CD14-positive monocyte (primary cell): ENCODE measurements at places on chromosomes 4 and X. TPM values are rescaled to one million over a fixed set of nuclear protein-coding genes. Genes with fewer than 3 reads are reported as not detected.

DNA sequence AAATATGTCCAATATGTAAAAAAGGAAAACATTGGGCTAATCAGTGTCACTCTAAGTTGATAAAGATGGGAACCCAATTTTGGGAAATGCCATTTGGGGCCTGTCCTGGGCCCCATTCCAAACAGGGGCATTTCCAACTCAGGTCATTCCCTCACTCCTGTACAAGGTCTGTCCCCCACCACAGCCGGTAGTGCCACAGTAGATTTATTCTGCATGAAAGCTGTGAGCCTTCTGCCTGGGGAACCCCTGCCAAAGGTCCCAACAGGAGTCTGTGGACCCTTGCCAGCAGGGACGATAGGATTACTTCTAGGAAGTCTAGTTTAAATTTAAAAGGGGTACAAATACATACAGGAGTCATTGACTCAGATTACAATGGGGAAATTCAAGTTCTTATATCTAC, 317.6 kb upstream of the GNPDA2 start:
- no peak for DNase-seq

DNA sequence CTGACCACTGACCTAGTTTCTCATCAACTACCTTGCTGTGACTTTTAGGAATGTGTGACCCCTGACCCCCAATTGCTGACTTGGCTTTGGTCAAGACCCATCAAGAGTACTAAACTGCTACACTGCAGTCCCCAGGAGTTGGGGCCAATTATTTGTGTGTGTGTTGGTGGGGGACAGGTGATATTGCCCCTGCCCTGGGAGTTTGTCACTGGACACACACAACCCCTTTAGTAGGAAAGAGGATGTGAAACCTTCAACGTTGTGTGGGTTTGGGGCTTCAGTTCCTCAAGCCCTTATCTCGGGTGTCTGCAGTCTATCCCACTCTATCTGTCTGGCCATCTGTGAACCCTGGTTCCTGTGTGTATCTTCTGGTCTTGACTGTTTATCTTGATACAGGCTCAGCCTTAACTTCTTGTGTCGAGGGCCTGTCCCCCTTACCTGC, 6.5 kb downstream of the SASH3 start:
- peak; percentile 61 for DNase-seq

GRCh38 chrX:63919081-63919480, 134.1 kb upstream of the ARHGEF9 start:
- DNase-seq: no peak

- no peak for DNase-seq
Observed at GRCh38 chr4:122073615-122074014, 78.5 kb upstream of the BLTP1 start.

GRCh38 chrX:41922431-41923151, 763 bp downstream of the CASK start:
- DNase-seq: no peak

- DNase-seq: peak; percentile 39
Observed at GRCh38 chr4:40924096-40924792, 174.5 kb downstream of the NSUN7 start.

GRCh38 chr4:38067499-38067898, 107.3 kb downstream of the PTTG2 start:
- no peak for DNase-seq

The TREX2 gene
- not detected for polyA plus RNA-seq

The USP9X gene
- 9.6 TPM for polyA plus RNA-seq
